ENCODE measurements at places on chromosomes 16 and 17. TPM values are rescaled to one million over a fixed set of nuclear protein-coding genes. Genes with fewer than 3 reads are reported as not detected.

YBX2 gene
- polyA plus RNA-seq: not detected

MMP15 gene
- polyA plus RNA-seq: not detected

CTRB1 gene
- not detected for polyA plus RNA-seq

KRT31 gene
- not detected for polyA plus RNA-seq

TEX19 gene
- not detected for polyA plus RNA-seq

NPIPB6 gene
- polyA plus RNA-seq: 0.17 TPM

PPP4C gene
- polyA plus RNA-seq: 273 TPM

KRTAP1-4 gene
- not detected for polyA plus RNA-seq

P3H4 gene
- polyA plus RNA-seq: 0.70 TPM

CSF3 gene
- not detected for polyA plus RNA-seq

BRIP1 gene
- not detected for polyA plus RNA-seq

HS3ST4 gene
- polyA plus RNA-seq: not detected

KRT33A gene
- not detected for polyA plus RNA-seq

RCVRN gene
- polyA plus RNA-seq: not detected

CA7 gene
- polyA plus RNA-seq: not detected

C1QTNF8 gene
- not detected for polyA plus RNA-seq

ZNF200 gene
- polyA plus RNA-seq: 11.9 TPM

KRTAP4-3 gene
- not detected for polyA plus RNA-seq

PRM3 gene
- not detected for polyA plus RNA-seq

CHST5 gene
- polyA plus RNA-seq: not detected

CDT1 gene
- polyA plus RNA-seq: 0.17 TPM

SLC47A2 gene
- not detected for polyA plus RNA-seq

NDUFAF8 gene
- 82.9 TPM for polyA plus RNA-seq

GDPD3 gene
- not detected for polyA plus RNA-seq

IRF8 gene
- 909 TPM for polyA plus RNA-seq

CCL2 gene
- not detected for polyA plus RNA-seq

RNF43 gene
- 0.28 TPM for polyA plus RNA-seq

CCDC78 gene
- polyA plus RNA-seq: 0.41 TPM

SCN4A gene
- polyA plus RNA-seq: 0.89 TPM

CASKIN1 gene
- not detected for polyA plus RNA-seq

ZFHX3 gene
- polyA plus RNA-seq: 0.31 TPM

MRM3 gene
- 25.2 TPM for polyA plus RNA-seq

TXNL4B gene
- 19.8 TPM for polyA plus RNA-seq

ALOX12B gene
- polyA plus RNA-seq: 1.2 TPM

PLEKHM1 gene
- 19.6 TPM for polyA plus RNA-seq

KRT32 gene
- polyA plus RNA-seq: not detected

DHRS7C gene
- not detected for polyA plus RNA-seq

CMC2 gene
- 72.5 TPM for polyA plus RNA-seq

KRTAP1-1 gene
- not detected for polyA plus RNA-seq

GAS7 gene
- polyA plus RNA-seq: not detected

DNAAF1 gene
- polyA plus RNA-seq: not detected

LITAFD gene
- polyA plus RNA-seq: not detected

FBXL16 gene
- 0.56 TPM for polyA plus RNA-seq

PFN1 gene
- polyA plus RNA-seq: 1,601 TPM

Data from naive B cell (primary cell).